ENCODE measurements at places on chromosomes 5 and 9. TPM values are rescaled to one million over a fixed set of nuclear protein-coding genes. Genes with fewer than 3 reads are reported as not detected.

GRCh38 chr5:75355236-75355635 is 18.2 kb downstream of the HMGCR start:
- H3K4me3 ChIP-seq = no peak overlapping the region
- H3K27me3 ChIP-seq = no peaks in the 10 kb centered on the region
- H3K4me1 ChIP-seq = no peaks in the 10 kb centered on the region

DNA sequence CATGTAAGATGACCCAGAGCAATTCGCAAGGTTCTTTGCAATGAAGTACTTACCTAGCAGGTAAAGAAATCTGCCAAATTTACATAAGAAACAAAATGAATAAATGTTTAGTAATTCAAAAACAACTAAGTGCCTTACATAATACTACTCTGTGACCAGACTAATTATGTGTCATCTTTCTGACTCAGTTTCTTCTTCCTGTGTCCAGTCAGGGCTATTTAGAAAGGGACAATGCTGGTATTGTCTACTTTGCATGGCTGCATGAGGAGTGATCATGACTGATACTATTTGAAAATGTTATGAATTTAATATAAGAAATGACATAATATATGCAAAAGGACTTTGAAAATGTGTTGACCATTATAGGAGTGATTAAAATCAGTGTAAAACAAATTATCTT is 210.0 kb downstream of the TMEM161B start:
- DNase-seq = no peak
- no peak overlapping the region for H3K27ac ChIP-seq
- no peaks in the 10 kb centered on the region for H3K36me3 ChIP-seq
- H3K4me3 ChIP-seq = no peak overlapping the region
- no peaks in the 10 kb centered on the region for H3K27me3 ChIP-seq

GRCh38 chr9:5419987-5420386 is 17.7 kb downstream of the PLGRKT start:
- H3K27me3 ChIP-seq = no peaks in the 10 kb centered on the region
- no peaks in the 10 kb centered on the region for H3K4me1 ChIP-seq
- H3K4me3 ChIP-seq = no peak overlapping the region
- no peak overlapping the region for H3K27ac ChIP-seq

DNA sequence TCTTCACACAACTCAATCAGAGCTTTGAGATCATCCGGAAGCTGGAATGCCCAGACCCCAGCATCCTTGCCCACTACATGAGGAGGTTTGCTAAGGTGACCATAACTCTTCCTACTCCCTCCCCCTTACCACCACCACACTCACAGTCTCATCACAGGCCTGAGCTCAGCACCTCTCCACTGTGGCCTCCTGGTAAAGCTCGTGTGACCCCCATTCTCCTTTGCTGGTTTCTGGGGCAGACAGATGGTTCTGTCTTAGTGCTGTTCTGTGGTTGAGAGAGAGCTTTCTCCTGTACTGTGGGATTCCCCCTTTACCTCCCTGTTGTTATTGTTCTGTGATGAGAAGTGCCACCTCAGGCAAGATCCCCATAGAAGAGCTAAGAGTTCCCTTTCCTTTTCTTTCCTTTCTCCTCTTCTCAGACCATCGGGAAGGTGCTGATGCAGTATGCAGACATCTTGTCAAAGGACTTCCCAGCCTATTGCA is 92.7 kb upstream of the RUSC2 start:
- no peak overlapping the region for H3K4me3 ChIP-seq
- H3K27me3 ChIP-seq = no peaks in the 10 kb centered on the region
- DNase-seq = no peak
- H3K4me1 ChIP-seq = no peaks in the 10 kb centered on the region
- H3K36me3 ChIP-seq = peaks cover 10% of the 10 kb centered on the region

DNA sequence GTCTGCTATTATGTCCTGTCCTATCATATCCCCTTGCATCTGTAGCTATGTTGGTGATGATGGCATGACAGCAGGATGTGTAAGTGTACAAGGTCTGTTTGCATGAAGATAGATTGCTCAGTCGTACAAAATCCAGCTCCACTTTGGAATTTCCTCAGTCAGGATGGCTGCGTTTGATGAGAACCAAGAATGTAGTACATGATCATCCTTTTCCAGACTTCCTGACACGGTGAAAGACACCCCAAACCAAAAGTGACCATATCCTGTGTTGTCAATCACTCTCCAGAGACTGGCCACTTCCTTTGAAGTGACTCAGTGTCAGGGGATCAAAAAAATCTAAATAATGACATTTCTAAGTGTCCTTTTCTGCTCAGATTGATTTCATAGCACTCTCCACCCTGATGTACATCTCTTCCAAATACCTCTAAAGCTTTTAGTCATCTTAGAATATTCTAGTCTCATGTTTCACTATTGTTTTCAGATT is 213.4 kb downstream of the PLK2 start:
- no peak overlapping the region for H3K4me3 ChIP-seq
- DNase-seq = no peak
- H3K27ac ChIP-seq = no peak overlapping the region
- no peaks in the 10 kb centered on the region for H3K4me1 ChIP-seq
- no peaks in the 10 kb centered on the region for H3K27me3 ChIP-seq
- H3K36me3 ChIP-seq = no peaks in the 10 kb centered on the region

DNA sequence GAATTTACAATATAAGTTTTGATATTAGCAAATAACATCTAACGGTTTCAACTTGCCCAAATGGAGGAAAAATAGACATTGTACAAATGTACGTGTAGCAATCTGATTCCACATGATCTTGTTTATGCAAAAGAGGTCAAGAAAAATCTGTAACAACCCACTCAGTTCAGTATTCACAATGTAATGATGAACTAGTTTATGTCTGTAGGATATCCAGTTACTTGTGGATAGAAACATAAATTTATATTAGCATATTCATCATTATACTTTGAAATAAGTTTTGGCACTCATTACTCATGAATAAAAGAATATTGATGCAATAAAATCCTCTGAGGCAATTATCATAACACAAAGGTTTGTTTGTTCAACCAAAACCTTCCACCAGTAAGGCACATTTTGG is 28.1 kb downstream of the PLK2 start:
- no peaks in the 10 kb centered on the region for H3K27me3 ChIP-seq
- H3K4me1 ChIP-seq = no peaks in the 10 kb centered on the region
- no peaks in the 10 kb centered on the region for H3K36me3 ChIP-seq
- DNase-seq = no peak
- no peak overlapping the region for H3K4me3 ChIP-seq

DNA sequence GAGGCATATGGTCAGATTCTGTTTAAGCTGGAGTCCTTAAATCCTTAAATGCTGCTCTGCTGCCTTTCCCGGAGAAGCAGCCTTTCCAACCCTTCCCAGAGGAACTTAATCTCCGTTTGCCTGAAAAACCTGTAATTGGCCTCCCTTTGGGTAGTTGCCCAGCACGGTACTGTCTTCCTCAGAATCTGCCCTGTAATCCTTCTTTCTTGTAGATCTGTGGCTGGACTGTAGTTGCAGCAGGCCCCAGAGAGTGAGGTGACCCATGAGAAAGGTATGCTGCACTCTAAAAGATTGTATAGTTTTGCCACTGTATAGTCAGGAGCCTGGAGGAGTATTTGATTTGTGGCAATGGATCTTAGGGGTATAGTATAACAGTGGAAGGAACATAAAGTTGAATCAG is 11.7 kb downstream of the SPIN1 start:
- H3K4me1 ChIP-seq = peaks cover 4% of the 10 kb centered on the region
- no peak for DNase-seq
- H3K27me3 ChIP-seq = no peaks in the 10 kb centered on the region
- H3K4me3 ChIP-seq = no peak overlapping the region
- H3K36me3 ChIP-seq = no peaks in the 10 kb centered on the region

DNA sequence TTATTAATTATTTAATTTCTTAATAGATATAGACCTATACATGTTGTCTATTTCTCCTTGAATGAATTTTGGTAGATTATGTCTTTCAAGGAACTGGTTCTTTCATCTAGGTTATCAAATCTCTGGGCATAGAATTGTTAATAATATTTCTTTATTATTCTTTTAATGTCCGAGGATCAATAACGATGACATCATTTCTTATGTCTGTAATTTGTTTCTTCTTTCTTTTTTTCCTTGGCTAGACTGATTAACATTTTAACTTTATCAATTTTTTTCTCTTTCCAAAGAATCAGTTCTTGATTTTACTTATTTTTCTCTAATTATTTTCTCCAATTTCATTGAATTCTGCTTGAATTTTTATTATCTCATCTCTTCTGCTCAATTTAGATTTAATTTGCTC is 156.0 kb downstream of the ISL1 start:
- H3K27ac ChIP-seq = no peak overlapping the region
- H3K36me3 ChIP-seq = no peaks in the 10 kb centered on the region
- H3K27me3 ChIP-seq = no peaks in the 10 kb centered on the region
- H3K4me3 ChIP-seq = no peak overlapping the region
- no peak for DNase-seq

DNA sequence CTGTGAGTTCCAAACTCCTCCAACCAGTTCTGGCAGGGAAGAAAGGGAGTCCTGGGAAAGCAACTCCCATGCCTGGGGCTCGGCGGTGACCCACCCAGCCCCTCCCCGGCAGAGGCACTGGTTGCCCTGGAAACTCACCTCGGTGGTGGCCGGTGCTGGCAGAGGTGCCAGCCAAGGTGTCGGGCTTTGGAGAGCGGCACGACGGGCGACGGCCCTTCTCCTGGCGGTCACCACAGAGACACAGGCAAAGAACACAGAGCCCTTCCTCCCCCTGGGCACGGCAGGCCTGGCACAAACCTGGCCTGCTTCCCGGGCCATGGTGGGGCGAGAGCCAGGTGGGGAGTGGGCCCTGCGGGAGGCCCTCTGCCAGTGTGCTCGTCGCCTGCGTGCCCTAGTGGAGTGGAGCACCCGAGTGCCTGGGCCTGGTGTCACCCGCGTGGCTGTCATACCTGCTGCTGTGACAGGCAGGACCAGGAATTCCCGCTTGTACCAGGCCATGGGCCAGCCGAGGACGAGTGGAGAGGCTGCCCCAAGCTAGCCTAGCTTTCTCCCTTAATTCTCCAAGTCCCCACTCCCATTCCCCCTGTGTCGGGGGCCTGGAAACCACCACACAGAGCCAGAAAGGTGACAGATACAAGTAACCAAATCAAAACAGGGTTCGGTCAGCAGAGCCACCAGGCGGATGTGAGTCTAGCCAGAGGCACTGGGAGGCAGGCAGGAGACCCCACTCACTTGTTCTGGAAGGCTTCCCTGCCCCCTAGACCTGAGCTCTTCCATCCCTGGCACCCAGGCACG is 8.2 kb upstream of the RALGDS start:
- peak overlapping the region; percentile 65 for H3K4me3 ChIP-seq
- DNase-seq = no peak
- H3K27me3 ChIP-seq = no peaks in the 10 kb centered on the region
- H3K36me3 ChIP-seq = no peaks in the 10 kb centered on the region
- peaks cover 43% of the 10 kb centered on the region for H3K4me1 ChIP-seq

DNA sequence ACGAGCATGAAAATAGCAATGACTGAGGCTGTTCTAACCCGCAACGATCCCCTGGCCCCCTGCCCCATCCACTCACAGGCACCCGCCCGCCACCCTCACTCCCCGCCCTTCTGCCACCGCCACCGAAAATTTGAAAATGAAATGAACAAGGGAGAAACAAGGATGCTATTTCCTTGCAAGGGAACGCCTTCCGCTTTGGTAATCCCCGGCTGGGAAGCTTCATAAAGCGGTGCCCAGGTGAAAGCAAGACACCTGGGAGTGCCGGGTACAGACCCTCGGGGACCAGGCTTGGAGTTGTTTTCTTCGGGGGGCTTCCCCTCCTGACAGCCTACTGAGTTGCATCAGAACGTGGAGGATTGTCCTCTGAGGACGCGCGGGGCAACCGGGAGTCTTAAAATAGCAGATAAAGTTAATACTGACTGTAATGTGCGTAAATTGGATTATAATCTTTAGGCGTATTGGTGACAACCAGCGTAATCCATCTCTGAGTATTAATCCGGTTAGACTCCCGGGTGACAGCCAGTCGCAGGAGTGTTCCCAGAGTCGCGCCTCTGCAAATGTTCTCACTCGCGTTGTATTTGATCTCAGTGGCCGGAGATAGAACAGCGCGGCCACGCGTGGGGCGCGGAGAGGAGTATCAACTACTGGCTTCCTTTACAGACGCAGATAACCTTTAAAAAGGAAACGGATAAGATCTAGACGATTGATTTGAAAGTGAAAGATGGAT is 885 bp upstream of the MLLT3 start:
- no peaks in the 10 kb centered on the region for H3K27me3 ChIP-seq
- peak overlapping the region; percentile 70 for H3K27ac ChIP-seq
- no peak for DNase-seq

DNA sequence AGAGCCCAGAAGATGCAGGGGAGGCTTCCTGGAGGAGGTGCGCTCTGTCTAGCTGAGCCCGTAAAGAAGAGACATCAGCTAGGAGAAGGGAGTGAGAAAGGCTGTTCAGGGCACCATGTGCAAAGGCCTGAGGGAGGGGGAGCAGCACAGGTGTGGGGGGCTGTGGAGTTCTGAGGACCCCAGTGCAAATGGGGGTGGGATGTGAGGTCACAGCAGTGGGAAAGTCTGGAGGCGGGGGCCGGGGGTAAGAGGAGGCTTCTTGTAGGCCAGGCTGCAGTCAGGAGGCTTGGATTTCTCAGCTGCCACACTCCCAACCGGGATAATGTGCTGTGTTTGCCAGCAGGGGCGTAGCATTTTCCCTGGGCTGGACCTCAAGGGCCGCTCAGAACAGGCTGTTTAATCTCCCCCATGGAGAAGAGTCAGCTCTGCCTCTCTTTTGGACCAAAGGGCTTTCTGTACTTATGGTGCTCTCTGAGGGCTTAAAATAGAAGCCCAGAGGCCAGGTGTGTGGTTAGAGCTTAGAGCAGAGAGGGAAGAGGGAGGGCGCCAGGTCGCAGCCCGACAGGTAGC is 5.7 kb downstream of the NEURL1B start:
- H3K27me3 ChIP-seq = no peaks in the 10 kb centered on the region
- H3K4me1 ChIP-seq = no peaks in the 10 kb centered on the region
- no peak for DNase-seq
- no peaks in the 10 kb centered on the region for H3K36me3 ChIP-seq
- no peak overlapping the region for H3K4me3 ChIP-seq

- no peak for DNase-seq
- H3K4me3 ChIP-seq = peak overlapping the region; percentile 98
- no peaks in the 10 kb centered on the region for H3K27me3 ChIP-seq
Observed at GRCh38 chr9:136482046-136482792, 621 bp downstream of the SEC16A start.

- H3K4me3 ChIP-seq = no peak overlapping the region
- peaks cover 20% of the 10 kb centered on the region for H3K4me1 ChIP-seq
- H3K36me3 ChIP-seq = no peaks in the 10 kb centered on the region
- no peak overlapping the region for H3K27ac ChIP-seq
Observed at GRCh38 chr9:129455151-129455995, 165.5 kb downstream of the C9orf50 start.

GRCh38 chr9:130441031-130441430 is 3.7 kb upstream of the ASS1 start:
- H3K4me1 ChIP-seq = peaks cover 6% of the 10 kb centered on the region
- no peaks in the 10 kb centered on the region for H3K36me3 ChIP-seq
- DNase-seq = no peak

SIGMAR1 gene
- total RNA-seq = 62.6 TPM

NSUN2 gene
- total RNA-seq = 55.6 TPM

FSTL4 gene
- total RNA-seq = 0.98 TPM

PCDHGA4 gene
- 12.1 TPM for total RNA-seq

TLR4 gene
- 71.2 TPM for total RNA-seq

RMND5B gene
- total RNA-seq = 40.4 TPM

CACNA1B gene
- total RNA-seq = not detected

NRG2 gene
- total RNA-seq = 5.9 TPM

ZDHHC11 gene
- total RNA-seq = 11.3 TPM
